LHCN-M2 (cell line): ENCODE measurements at places on chromosomes 1 and 21.
A peak's percentile ranks its signal among the peaks of the same experiment; 100 is the strongest.

DNA sequence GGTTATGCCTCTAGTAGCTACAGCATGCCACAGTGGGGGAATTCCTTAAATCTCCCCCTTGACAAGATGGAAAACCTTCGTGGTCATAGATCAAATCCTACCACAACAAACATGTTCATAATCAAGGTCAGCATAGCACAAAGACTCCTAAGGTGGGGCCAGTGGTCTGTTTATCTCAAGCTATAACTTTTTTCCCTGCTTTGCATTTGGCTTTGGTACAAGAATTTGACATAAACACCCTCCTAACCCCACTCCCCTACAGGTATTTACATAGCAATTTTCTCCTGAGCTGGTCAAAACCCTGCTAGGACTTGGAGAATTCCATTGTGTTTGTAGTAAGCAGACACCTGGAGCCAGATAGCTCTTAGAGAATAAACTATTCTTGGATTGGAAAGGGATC is 58.5 kb downstream of the HIVEP3 start:
- no peak for DNase-seq

- DNase-seq: peak; percentile 45
Observed at GRCh38 chr21:28294051-28294450, 698.6 kb downstream of the LTN1 start.

- DNase-seq: no peak
Observed at GRCh38 chr1:1528301-1529267, 11.8 kb downstream of the TMEM240 start.

- DNase-seq: peak; percentile 32
Observed at GRCh38 chr1:110615548-110616130, 9.5 kb upstream of the KCNA2 start.

DNA sequence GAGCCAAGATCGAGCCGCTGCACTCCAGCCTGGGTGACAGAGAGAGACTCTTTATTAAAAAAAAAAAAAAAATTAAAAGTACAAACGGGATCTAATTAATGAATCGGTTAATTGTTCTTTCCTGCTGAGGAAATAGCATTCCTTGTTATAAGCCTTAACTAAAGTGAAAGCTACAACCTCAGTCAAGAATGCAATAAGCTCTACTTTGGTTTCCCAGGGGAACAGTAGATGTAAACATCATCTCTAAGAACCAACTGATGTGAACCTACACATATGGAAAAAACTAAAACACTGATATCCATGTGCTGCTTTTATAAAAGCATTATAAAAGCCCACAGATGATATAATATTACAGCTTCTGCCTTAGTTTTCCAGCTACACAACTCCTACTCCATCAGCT is 41.9 kb downstream of the LPGAT1 start:
- DNase-seq: no peak

DNA sequence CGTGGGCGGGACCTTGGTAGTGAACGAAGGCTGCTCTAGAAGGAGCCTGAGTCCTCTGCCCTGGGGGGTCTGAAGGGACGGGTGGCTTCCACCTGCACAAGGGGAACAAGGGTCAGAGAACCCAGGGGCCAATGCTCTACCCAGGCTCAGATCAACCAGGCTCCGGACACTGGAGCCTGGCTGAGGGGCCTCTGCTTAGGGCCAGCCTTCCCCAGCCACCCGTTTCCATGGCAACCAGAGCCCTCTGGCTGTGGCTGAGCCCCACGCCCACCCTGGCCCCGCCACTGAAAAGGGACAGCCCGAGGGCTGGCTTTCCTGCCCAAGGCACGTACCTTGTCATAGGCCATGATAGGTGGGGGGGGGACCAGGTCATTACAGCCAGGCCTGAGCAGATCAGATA is 724.6 kb downstream of the PTPRU start:
- DNase-seq: no peak

DNA sequence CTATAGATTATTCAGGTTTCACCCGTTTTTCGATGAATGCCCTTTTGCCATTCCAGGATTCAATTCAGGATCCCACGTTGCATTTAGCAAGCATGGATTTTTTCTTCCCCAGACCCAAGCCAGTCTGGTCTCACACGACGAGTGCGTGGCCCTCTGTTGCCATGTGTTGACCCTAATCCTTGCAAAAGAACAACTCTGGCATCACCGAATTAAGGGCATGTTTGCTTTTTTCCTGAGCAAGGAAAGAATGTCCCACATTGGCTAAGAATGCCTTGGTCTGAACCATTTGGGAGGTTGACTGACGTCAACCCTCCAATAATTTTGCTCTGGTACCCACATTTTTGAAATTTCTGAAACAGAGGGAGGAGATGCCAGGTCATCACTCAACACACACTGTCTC is 153.0 kb upstream of the WNT4 start:
- no peak for DNase-seq

- DNase-seq: no peak
Observed at GRCh38 chr21:42956824-42957630, 17.3 kb upstream of the PKNOX1 start.
